Keratinocyte (primary cell): ENCODE measurements at places on chromosomes 5 and 9. TPM values are rescaled to one million over a fixed set of nuclear protein-coding genes. Genes with fewer than 3 reads are reported as not detected.

Gene MARCHF11
- polyA plus RNA-seq = 0.12 to 0.16 TPM in 2 of 3 replicates, not detected in the other

Gene MSMP
- not detected in 3 replicates for polyA plus RNA-seq

Gene RASA1
- polyA plus RNA-seq = 41.4 to 57.9 TPM (median 42.4 TPM) in 3 replicates

Gene SLC35A4
- 63.1 to 95.7 TPM (median 63.5 TPM) in 3 replicates for polyA plus RNA-seq

Gene STPG3
- not detected in 3 replicates for polyA plus RNA-seq

Gene CDH10
- 0.15 to 0.67 TPM (median 0.26 TPM) in 3 replicates for polyA plus RNA-seq

Gene SKP1
- 318 to 558 TPM (median 444 TPM) in 3 replicates for polyA plus RNA-seq

Gene PITX1
- polyA plus RNA-seq = 0.73 to 2.3 TPM (median 1.7 TPM) in 3 replicates

Gene OGN
- not detected in 3 replicates for polyA plus RNA-seq

Gene PCSK5
- polyA plus RNA-seq = 1.5 to 2.4 TPM (median 1.9 TPM) in 3 replicates

Gene CXXC5
- polyA plus RNA-seq = 0.59 to 1.7 TPM (median 1.0 TPM) in 3 replicates

Gene COL15A1
- 0.01 TPM in 1 of 3 replicates, not detected in the others for polyA plus RNA-seq

Gene PSAT1
- polyA plus RNA-seq = 30.2 to 88.9 TPM (median 62.7 TPM) in 3 replicates

- no peak for DNase-seq
Measured at GRCh38 chr9:18990494-18990893, 42.5 kb downstream of the SAXO1 start.

- no peak for DNase-seq
Measured at GRCh38 chr9:92120138-92120537, 4.9 kb upstream of the SPTLC1 start.

DNA sequence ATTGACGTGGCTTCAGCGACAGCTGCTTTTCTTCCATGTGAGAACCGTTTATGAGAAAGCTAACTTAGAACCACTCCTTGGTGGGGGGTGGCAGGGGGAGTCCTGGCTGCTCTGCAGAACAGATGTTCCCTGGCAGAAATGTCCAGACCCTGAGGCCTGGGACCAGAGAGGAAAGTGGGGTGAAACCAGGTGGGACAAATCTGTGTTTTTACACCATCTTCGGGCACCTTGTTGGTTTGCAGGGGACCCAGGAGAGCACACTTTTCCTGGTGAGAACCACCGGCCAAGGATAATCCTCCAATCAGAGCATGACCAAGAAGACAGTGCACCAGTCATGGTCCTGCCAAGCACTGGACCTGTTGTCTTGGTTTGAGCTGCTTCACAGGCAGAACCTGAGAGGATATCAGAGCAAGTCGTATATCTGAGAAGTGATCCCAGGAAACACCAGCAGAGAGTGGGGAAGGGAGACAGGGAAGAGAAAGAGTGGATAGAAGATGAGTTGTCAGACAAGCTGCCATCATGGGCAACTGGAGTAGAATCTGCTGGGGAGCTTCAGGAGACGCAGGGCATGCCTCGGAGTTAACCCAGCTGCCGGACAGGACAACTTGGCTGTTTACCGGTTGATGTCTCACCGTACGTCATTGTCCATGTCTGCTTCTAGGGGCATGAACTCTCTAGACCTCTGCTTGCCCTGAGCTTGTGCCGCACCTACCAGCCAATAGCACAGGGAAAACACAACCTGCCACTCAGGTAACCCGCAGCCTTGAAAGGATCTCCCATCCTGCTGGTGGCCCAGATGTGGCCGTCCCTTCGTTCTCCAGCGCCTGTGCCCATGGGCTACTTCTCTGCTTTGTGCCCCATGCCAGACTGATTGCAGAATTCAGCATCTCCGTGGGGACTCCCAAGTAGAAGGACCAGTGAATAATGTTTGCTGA lies 178.4 kb upstream of the MVB12B start:
- DNase-seq = no peak

GRCh38 chr5:176528301-176528700 lies 8.9 kb downstream of the RNF44 start:
- no peak for DNase-seq

- no peak for DNase-seq
Measured at GRCh38 chr5:66981266-66982055, 215.1 kb downstream of the CD180 start.

DNA sequence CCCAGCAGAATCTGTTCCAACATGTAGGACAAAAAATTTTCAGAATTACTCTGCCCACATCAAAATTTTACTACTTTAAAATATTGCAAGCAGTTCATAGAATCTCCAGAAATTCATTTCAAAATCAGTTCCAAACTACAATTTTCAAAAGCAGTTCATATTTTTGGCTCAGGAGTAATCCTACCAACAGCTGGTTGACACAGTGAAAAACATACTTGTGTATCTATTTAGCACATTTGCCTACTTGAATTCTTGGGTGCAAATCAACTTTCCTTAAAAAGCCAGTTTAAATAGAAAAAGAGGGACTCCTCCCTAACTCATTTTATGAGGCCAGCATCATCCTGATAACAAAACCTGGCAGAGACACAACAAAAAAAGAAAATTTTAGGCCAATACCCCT lies 31.5 kb downstream of the SOX30 start:
- no peak for DNase-seq

DNA sequence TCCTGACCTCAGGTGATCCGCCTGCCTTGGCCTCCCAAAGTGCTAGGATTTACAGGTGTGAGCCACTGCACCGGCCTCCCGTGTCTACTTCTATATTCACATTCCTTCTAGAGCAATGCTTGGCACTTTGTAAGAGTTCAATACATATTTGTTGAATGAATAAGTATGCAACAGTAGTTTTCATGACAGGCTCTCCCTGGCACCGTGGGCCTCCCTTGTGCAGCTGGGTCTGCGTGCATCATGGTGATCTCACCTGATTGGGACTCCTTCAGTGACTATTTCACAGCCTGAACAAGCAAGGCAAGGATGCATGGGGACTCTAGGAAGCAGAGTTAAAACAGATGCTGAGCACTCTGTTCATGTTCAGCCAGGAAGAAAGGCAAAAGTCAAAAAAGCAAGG lies 6.8 kb upstream of the ZBTB34 start:
- DNase-seq = no peak

- no peak for DNase-seq
Measured at GRCh38 chr5:115948091-115948534, 14.2 kb upstream of the LVRN start.

DNA sequence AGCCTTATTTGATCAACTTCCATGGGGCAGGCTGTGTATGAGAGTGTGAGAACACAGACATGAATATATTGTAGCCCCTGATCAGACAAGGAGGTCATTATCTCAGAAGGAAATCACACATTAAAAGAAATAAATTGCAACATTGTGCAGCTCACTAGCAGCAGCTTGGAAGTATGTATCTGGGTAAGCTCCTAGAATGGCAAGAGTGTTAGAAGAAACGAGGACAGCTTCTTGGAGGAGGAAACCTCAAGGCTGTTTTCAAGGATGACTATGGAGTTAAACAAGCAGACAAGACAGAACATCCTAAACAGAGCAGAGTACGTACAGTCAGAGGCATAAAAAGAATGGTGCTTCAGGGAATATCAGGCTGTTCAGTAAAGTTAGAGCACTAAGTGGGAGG lies 511.0 kb downstream of the SLCO4C1 start:
- no peak for DNase-seq

DNA sequence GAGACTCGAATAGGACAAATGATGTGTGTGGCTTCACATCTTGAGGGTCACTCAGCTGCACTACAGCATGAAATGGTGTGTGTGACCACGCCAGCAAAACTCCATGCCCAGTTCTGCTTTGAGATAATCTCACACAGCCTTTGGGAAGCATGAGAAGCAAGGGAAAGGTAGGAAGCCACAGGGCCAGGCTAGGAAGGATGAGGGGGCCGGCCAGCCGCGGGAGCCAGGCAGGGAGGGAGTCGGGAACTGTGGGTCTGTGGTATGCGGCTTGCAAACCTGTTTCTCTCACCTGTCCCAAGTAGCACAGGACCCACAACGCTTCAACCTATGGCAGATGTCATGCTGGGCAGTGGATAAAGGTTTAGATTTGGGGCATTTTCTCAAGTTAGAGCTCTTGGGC lies 142.0 kb downstream of the HSPA4 start:
- no peak for DNase-seq

DNA sequence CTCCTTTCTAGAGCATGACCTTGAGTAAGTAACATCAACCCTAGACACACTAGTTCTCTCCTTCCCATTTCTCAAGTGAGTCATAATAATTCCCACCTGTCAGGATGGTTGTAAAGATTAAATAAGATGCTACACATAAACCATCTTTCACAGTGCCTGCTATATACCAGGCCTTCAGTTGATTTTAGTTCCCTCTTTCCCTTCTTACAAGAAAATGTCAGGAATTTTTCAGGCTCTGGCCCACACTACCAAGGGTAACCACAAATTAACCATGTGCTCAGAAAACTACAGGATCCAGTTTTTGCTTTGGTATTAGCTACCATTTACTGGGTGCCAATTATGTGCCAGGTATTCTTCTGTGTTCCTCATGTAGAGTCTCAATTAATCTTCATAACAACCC lies 42.7 kb upstream of the RARS1 start:
- no peak for DNase-seq

- DNase-seq = no peak
Measured at GRCh38 chr9:91119679-91120078, 242.0 kb downstream of the AUH start.

GRCh38 chr5:141250576-141250975 lies 5.4 kb downstream of the PCDHB15 start:
- DNase-seq = no peak

DNA sequence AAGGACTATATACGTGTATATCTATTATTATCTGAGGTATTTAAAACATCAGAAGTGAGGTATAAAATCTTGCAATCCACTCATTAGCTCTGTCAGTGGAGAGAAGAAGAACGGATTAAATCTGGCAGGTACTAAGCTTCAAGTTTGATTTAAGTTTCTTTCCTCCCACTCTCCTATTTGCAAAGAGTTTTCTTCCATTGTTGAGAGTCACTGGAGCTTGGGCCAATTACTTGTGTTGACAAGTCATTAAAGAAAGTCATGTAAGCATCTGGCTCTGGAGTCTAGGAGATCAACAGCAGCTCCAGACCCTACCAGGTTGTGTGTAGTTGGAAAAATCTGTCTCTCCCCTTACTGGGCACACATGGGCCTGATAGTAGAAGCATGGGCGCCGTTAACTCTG lies 476.8 kb upstream of the SMARCA2 start:
- no peak for DNase-seq

DNA sequence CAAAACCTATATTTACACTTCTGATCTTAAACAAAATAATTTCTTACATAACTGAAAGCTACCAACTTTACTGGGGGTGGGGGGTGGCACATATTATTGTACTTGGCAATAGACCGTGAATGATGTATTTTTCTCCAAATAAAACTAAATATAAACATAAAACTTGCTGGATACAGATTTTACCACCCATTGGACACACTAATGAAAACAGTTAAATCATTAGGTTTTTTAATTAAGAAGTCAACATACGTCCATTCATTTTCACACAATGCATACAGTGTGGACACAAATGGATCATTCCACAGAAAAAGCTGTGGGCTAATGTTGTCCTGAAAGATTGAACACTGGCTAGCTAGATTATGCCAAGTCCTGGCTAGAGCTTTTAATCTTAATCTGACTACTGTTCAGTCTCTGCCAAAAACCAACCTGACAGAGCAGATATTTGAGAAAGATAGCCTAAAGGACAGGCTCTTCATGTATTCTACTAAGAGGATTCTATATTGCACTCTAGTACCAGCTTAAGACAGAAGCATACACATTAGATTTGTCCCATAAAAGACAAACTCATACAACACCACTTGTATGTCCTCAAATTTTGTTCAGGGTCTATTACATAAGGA lies 118.1 kb downstream of the SIL1 start:
- no peak for DNase-seq

DNA sequence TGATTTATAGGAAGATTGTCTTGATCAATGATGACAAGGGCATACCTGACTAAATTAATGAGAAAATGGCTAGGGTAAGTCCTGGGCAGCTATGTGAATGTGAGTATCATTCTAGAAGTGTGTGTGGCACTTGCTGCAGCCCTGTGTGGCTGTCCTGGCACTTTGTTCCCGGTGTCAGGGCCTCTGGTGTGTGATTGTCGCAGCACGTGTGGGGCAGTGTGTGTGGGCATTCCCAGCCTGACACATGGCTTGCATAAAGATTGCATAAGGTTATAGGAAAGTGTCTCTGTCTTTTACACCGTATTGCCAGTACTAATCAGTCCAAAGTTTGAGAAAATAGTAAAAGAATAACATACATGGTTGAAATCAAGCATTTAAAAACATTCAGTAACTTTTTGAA lies 74.4 kb downstream of the TRIO start:
- no peak for DNase-seq

DNA sequence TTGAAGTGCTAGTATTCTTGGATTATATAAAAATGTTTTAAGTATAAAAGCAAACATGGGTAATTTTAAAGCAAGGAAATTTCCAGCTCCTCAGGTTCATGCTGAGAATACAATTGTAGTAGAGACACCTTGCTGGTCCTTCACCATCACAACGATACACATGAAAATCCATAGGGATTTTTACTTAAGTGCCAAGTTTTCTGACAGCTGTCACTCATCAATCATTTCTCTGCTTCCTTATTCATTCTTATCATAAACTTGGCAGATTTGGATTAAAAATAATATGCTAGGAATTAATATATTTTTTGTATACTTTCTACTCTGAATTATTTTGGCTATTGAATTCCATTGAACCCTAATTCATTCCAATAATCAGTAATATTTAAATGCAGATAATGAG lies 167.9 kb upstream of the PTGER4 start:
- DNase-seq = no peak

DNA sequence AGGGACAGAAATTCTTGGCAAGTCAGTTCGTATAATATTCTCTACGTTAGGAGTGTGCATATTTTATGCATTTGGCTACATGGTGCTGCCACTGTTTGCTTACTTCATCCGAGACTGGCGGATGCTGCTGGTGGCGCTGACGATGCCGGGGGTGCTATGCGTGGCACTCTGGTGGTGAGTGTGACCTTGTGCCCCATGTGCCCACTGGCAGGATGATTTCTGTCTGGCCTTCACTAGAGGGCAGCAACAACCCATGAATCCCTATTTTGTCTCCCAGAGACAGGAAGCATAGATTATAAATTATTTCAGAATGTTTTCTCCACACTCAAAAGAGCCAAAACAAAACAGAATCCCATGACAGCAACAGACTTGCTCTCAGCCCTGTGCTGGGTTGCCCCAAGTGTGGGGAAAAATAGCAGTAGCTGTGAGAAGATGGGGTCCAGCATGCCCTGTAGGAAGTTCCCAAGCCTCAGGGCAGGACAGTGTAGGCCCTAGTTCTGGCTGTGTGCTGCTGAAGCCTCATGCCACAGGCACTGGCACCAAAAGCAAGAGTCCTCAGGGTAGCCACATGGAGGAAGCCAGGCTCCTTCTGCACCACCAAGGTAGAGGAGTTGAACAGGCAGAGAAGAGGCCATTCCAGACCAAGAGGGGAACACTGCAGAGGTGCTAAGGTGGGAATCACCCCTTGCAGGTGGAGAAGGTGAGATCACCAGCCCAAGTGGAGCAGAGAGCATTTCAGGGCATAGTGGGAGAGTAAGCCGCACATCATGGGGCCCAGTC lies 16.0 kb downstream of the SLC22A5 start:
- DNase-seq = no peak

GRCh38 chr9:118364266-118365106 lies 660.3 kb downstream of the TLR4 start:
- DNase-seq = no peak

- no peak for DNase-seq
Measured at GRCh38 chr9:99866398-99866797, 40.1 kb upstream of the STX17 start.
